ENCODE measurements at places on chromosomes 6 and 20.

- peaks cover 60% of the 10 kb centered on the region for H3K36me3 ChIP-seq
- DNase-seq, result no peak
- H3K27me3 ChIP-seq, result no peaks in the 10 kb centered on the region
- peaks cover 3% of the 10 kb centered on the region for H3K4me1 ChIP-seq
- no peak overlapping the region for H3K4me3 ChIP-seq
These were observed 15.4 kb downstream of the PEDS1 start for GRCh38 chr20:50138120-50138478.

- no peak for DNase-seq
- H3K4me3 ChIP-seq, result peak overlapping the region; percentile 19
- H3K4me1 ChIP-seq, result peaks cover 7% of the 10 kb centered on the region
- peak overlapping the region; percentile 33 for H3K27ac ChIP-seq
- H3K27me3 ChIP-seq, result no peaks in the 10 kb centered on the region
These were observed 18.1 kb downstream of the SLX4IP start for GRCh38 chr20:10453241-10453640.

- H3K36me3 ChIP-seq, result no peaks in the 10 kb centered on the region
- no peak overlapping the region for H3K4me3 ChIP-seq
- H3K27me3 ChIP-seq, result no peaks in the 10 kb centered on the region
- no peak for DNase-seq
These were observed 691.8 kb downstream of the QKI start for GRCh38 chr6:164106345-164106769.

DNA sequence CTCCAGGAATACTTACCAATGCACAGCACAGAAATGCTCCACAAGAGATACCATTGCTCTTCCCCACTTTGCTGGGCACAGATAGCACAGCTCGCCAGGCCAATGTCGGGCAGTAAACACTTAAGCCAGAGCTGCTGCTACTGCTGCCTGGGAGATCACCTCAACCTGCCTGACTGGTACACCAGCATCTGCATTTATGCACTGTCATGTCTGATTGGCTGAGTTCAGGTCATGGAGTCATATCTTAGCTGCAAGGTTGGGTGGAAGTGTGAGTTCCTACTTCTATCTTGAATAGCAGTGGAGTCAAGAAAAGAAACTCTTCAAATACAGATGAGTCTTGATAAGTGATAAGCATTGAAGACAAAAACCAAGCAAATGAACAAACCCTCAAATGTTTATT, 10.9 kb upstream of the ADGRF4 start:
- H3K27me3 ChIP-seq, result peaks cover 4% of the 10 kb centered on the region
- no peaks in the 10 kb centered on the region for H3K36me3 ChIP-seq
- DNase-seq, result no peak
- H3K27ac ChIP-seq, result no peak overlapping the region

DNA sequence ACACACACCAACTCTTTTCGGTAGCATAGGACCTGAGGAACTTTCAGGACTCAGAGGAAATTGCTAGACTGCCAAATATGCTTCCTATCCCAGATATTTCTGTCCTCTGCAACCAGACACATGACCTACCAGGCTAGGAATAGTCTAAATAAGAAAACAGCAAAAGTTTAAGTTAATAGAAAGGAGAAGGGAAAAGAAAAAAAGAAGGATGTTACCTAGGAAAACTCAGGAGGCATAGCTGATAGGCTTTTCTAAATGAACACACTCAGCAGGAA, 74.6 kb downstream of the MAP3K5 start:
- H3K27me3 ChIP-seq, result no peaks in the 10 kb centered on the region
- no peak for DNase-seq
- H3K4me3 ChIP-seq, result no peak overlapping the region
- peaks cover 4% of the 10 kb centered on the region for H3K4me1 ChIP-seq
- peaks cover 20% of the 10 kb centered on the region for H3K36me3 ChIP-seq

DNA sequence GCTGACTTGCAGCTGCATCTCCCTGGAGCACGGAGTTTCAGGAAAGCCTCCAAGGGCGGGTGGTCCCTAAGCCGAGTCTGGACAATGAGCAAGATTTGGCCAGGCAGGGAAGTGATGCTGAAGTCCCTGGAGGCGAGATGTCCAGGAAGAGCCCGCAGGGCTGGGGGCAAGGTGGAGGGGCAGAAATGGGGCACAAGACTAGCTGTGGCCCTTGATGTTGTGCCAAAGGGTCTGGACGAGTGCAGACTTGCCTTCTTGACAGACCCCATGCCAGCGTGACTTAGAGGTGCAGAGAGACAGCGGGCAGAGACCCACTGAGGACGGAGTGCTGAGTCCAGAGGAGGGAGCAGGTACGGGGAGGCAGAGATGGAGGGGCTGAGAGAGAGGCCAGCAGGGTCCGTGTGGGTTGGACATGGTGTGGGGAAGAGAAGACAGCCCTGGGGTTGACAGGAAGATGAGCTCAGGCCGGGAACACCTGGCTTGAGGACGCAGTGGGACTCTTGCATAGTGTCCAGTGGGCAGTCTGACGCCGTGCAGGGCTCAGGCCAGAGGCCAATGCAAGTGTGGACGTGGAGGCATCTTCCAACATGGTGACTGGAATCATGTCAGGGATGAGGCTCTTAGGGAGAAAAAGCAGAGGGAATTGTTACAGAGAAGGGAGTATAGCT, 8.7 kb downstream of the UNC93A start:
- H3K4me1 ChIP-seq, result no peaks in the 10 kb centered on the region
- no peak for DNase-seq
- H3K27me3 ChIP-seq, result no peaks in the 10 kb centered on the region
- no peak overlapping the region for H3K27ac ChIP-seq
- H3K36me3 ChIP-seq, result no peaks in the 10 kb centered on the region
- H3K4me3 ChIP-seq, result no peak overlapping the region
